NCI-H1930 (cell line): ENCODE measurements at places on chromosomes 16 and 17.
A peak's percentile ranks its signal among the peaks of the same experiment; 100 is the strongest.

- no peak for DNase-seq
These were observed 404.8 kb upstream of the HSBP1 start for GRCh38 chr16:83402967-83403366.

- DNase-seq: no peak
These were observed 9.4 kb downstream of the TIGD7 start for GRCh38 chr16:3295783-3296182.

DNA sequence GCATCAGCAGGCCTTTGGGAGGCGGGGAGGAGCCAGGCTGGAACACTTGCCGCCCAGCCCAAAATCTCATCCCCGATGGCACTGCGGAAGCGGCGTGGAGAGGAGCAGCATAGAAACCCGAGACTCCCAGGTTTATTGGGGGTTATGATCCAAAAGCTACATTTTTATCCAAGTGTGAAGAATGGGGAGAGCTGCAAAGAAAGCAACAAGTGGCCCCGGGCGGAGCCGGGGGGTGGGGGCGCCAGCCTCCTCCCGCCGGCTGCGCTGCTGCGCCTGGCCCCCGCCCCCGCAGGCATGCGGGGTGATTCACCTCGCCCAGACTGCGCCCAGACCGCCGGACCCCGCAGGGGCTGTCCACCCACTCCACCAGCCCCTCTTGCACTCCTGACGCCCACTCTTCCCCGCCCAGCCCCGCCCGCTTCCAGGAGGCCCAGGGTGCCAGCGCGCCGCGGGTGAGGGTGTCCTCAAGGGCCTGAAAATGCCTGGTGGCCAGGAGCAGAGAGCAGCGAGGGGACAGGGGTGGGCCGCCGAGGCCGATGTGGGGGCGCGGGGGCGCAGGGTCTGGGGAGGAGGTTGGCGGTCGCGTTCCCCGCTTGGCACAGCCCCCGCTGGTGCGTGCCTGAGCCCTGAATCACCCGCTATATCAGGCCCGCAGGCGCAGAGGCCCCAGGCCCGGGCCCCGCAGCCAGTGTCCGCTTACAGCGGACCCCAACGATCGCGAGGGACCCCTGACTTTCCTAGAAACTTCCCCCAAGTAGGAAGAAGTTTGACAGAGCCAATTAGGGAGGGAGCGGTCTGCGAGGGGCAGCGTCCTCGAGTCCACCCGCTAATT is 1.3 kb downstream of the CAVIN1 start:
- no peak for DNase-seq

GRCh38 chr17:20091174-20092029 is 82.2 kb downstream of the SPECC1 start:
- no peak for DNase-seq

GRCh38 chr16:477301-478157 is 50.0 kb upstream of the CAPN15 start:
- DNase-seq: no peak

GRCh38 chr17:39695089-39695474 is 4.8 kb upstream of the ERBB2 start:
- DNase-seq: no peak

GRCh38 chr16:8916541-8917225 is 34.5 kb downstream of the LITAFD start:
- no peak for DNase-seq

DNA sequence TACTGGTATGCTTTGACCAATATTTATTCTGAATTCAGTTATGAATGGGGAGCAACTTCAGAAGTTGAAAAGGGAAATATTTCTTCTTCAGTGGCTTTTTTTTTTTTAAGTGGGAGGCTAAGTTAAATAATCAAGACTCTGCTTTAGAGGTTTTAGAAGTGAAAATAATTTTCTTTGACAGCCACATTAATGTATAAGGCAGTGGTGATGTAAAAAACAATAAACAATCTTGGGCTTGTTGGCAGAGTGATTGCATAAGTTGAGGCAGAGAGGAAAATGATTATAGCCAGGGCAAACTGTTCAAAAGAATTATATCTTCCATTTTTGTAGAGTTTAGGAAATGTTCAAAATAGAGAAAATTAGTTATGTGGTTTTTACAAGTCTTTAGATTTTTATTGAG is 5.4 kb upstream of the KRT12 start:
- DNase-seq: no peak

- DNase-seq: no peak
These were observed 136.0 kb upstream of the C17orf78 start for GRCh38 chr17:37239690-37240334.

- DNase-seq: no peak
These were observed 13.5 kb downstream of the ANKRD11 start for GRCh38 chr16:89476811-89477261.

DNA sequence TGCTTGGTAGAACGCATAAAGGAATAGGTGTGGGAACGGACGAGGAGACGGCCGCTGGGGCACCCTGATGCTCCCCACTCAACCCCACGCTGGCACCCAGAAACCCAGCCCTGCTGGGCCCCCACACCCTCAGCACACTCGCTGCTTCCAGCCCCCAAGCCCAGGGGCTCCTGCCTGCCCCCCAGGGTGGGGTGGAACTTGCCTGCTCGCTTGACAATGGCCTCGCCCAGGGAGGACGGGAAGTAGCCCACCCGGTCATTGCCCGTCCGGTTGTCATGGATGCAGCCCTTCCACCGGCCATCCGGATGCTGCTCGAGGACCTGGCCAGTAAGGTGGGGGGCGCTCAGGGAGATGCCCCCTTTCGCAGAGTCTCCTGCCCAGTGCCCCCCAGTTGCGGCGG is 9.9 kb downstream of the CASKIN1 start:
- no peak for DNase-seq

DNA sequence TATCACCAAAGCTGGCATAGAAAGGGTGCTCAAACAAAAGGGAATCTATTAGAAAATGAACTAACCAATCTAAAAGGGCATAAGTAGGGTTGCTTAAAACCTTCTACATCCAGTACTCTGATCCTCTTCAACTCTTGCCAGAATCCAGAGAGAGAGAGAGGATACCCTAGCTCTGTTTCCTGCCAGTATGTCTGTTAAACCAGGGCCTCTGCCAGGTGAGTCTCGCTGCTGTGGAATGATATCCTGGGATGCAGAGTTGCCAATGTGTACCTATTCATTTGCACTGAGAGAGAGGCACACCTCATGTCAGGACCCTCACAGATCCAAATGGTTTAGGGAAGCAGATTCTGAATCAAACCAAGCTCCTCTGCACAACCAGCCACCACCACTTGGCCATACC is 79.8 kb upstream of the DYNLRB2 start:
- no peak for DNase-seq

DNA sequence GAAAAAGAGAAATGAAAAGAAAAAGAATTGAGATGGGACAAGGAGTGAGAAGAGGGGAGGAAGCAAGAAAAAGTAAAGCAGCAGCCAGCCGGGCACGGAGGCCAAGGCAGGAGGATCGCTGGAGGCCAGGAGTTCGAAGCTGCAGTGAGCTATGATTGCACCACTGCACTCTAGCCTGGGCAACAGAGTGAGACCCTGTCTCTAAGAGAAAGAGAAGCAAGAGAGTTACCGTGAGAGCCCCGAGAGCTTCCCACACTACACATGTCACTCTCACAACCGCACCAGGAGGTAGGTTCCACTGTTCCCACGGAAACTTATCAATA is 18.8 kb upstream of the LITAF start:
- no peak for DNase-seq

- no peak for DNase-seq
These were observed 50.5 kb upstream of the ZNF469 start for GRCh38 chr16:88331989-88332920.

DNA sequence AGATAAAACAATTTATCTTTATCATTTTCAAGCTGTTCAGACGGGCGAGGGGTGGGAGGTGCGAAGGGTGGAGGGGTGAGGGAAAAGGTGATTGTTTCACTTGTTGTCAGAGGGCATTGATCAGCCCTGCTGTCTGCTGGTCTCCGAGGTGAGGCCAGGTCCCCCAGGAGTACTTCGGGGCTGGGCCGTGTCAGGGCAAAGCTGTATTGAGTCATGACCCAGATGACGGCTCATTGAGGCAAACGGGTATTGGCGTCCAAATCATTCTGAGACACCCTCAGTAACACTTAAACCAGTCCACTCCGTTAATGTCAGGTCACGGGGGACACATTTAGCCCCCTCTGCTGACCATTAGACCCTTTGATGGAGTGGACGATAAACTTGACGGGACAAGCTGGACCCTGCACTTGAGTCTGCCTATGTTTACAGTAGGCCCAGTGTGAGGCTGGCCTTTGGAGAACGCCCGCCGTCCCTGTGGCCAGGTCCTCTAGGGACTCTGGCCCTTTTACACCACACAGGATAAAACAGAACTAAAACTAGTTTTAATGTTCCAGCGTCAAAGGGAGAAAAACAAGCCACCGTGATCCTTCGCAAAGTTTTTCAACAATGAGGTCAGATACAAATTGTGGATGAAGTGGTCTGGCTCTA is 502.2 kb upstream of the ZFHX3 start:
- peak; percentile 62 for DNase-seq

- no peak for DNase-seq
These were observed 61.7 kb upstream of the SMURF2 start for GRCh38 chr17:64723781-64724180.

- DNase-seq: peak; percentile 18
These were observed 8.6 kb downstream of the USP32 start for GRCh38 chr17:60383379-60383778.

DNA sequence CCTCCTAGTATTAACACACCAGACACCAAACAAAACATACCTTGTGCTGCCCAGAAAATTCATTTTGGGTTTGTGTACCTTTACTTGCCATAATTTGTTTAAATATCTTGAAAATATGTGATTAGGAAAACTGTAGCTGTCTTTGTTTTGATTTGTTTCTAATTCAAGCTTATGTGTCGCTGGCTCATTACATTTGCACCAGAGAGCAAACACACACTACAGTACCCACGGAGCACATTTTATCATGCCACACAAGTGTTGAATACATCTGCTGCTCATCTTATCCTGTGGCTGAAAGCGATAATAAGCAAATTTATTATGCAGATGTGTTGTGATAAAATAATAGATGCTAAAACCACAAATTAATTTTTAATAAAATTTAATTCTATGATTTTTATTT is 63.1 kb downstream of the SPAG9 start:
- no peak for DNase-seq

DNA sequence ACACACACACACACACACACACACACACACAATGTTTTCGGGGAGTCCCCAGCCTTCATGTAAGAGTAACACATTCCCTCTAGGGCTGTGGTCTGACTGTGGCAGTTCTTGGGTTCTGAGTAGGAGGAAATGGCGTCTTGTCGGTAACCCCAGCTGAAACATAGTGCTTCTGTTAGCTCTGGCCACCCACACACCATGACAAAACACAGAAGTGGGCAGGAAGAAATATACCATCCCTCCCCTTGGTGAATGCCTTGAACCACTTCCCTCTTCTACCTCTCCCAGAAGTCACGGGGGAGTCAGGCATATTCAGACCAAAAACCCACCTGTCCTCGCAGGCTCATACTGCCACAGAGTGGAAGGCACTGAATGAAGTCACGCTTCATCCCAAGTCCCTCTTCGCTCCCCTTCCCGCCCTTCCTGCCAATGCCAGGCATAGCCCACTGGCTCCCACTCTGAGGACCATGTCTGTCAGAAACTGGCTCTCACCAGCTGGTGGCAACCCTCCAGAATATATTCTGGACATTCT is 11.5 kb downstream of the SLC35B1 start:
- no peak for DNase-seq

DNA sequence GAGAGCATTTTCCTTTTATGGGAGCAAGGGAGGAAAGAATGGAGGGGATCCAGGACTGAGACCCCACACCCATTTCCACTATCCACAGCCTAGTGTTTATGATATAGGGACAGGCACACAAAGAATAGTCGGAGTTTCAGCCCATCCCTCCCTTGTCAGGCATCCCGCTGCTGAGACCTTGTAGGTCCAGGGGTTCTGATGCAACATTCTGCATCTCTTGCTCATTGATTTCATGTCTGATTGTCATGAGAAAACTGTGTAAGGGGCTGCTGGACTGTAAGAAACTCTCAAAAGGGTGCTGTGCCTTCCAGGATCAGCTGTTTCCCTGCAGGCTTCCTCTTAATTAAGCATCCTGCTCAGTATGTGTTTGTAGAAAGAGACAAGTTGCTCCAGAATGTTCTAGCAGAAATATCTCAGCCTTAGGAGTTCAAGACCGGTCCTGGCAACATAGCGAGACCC is 5.3 kb upstream of the POLR3E start:
- no peak for DNase-seq

DNA sequence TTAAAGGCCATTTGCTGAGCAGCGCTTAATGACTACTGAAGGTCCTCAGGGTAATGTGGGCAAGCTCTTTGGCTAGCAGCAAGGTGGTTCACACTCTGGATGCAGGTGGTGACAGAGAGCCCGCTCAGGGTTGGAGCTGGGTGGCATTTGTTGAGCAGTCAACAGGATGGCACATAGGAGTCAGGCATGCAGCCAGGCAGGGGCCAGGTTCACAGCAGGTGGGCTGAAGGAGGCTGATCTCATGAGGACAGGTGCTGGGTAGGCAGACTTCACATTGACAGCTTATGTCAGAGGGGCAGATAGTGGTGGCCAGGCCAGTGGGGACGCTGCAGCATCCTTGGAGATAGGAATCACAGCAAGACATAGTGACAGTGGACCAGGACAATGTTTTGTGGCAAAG is 4.5 kb downstream of the KRTAP3-1 start:
- no peak for DNase-seq

DNA sequence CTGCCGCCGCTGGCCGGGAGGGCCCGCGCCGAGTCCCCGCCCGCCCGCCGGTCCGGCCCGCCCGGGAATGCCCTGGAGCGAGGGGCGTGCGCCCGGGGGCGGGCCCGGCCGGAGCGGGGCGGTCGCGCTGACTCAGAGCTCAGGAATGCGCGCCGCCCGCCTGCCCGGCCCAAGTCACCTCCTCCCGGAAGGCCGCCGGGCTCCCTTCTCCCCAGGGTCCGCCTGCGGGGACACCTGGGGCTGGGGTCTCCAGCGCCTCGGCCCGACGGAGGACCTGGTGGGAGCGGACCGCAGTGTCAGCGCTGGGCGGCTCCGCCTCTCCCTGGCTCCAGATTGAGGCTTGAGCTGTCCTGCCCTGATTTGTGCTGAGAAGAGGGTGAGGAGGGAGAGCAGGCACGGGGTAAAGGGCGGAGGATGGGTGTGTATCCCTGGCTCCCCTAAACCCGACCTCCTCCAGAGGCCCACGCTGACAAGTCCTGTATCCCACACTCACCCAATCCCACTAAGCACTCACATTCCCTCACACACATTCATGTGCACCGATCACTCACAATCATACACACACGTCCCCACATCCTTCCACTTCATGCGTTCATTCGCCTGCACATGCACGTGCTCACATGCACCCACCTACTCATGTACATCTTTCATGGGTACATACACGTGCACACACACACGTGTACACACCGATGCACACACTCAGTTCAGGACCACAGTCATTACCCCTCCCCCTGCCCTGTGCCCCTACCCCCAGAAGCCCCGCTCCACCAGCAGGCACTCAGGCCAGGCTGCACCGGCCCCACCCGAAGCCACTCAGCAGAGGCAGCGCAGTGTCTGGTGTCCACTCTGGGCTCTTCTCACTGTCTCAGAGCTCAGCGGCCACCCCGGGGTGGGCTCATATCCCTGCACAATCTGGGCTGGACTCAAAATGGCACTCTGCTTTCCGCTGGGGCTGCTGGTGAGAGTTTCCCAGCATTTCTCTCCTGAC is at the start of gene RHBDF1:
Gene RHBDF1 (minus strand): TSS at position 71 of the 988 bp plus-strand sequence. CDS start 7,616 bp downstream, outside the sequence.
- no peak for DNase-seq

GRCh38 chr16:67893743-67894399 is 817 bp downstream of the PSKH1 start:
- DNase-seq: no peak
